ENCODE measurements at places on chromosomes 1 and 21.

DNA sequence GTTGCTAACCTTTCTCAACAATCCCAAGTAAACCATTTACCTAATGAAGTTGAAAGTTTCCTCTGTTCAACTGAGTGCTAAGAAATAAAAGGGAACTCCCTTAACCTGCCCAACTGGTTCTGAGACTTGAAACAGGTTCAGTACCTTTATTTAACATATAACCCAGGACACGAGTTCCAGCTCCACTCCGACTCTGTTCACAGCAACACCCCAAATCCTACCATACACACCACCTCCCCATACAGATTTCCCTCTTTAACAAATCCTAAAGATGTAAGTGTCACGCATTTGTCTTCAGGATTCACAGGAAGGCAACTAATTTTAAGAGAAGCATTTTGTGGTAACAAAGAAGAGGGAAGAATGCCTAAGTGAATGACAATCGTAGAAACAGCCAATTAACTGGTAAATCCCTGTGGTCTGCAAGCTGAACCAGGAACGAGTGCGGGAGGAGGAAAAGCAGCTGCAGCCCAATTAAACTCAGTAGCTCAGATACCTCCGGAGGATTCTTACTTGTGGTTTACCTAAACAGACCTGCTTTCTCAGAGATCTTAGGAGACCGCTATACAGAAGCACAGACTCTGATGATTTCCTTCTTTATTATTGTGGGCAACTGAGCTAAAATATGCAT is 134.5 kb upstream of the MAGI3 start:
- DNase-seq, result no peak

GRCh38 chr1:106755682-106756406 is 300.6 kb upstream of the PRMT6 start:
- no peak for DNase-seq

DNA sequence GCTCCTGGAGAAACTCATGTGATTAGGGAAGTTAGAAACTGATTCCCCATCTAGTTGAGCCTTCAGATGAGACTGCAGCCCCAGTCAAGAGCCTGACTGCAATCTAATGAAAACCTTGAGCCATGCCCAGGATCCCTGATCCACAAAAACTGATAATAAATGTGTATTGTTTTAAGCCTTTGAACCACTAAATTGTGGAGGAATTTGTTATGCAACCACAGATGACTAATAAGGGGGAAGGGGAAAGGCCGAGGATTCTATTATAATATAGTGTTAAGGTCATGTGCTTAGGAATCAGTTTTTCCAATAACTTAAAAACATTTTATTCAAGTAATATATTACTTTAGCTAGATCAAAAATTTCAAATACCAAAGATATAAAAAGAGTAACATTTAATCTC is 52.8 kb upstream of the USP25 start:
- DNase-seq, result no peak

DNA sequence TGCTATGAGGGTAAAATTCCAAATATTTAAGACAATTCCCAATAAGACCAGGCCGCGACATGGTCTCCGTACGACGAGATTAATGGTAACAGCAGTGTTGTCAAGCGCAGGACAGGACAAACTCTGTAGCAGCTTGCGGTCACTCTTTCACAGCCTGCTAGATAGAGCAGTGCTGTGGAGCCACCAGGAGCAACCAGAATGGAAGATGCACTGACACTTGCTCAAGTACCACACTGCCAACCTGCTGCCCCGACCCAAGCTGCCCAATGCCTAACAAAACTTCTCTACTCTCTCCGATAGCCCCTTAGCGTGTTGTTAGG is 636 bp downstream of the WARS2 start:
- no peak for DNase-seq

DNA sequence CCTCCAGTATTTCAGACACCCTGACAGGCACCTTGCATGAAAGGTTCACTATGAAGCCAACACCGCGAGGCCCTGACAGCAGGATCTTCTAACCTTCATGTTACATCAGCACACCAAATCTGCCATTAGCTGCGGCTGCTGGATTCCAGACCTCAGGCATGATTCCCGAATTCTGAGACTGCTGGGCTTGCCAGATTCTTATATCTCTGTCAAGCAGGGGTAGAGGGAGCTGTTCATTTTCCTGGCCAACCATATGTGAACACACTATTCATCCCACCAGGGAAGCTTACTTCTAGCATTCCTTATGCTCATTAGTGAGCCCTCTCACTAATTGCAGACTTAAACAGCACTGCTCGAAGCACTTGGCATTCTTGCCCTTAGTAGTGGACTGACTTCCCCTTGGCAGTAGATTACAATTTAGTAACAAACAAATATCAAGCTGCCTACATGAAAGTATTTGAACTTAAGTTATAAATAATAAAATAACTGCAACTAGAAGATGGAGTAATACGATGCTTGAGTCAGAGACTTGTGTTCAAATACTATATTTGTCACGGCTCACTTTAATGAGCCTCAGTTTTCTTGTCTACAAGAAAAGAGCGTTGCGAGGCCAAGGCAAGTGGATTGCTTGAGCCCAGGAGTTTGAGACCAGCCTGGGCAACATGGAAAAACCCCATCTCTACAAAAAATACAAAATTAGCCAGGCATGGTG is 43.3 kb downstream of the NID1 start:
- no peak for DNase-seq

DNA sequence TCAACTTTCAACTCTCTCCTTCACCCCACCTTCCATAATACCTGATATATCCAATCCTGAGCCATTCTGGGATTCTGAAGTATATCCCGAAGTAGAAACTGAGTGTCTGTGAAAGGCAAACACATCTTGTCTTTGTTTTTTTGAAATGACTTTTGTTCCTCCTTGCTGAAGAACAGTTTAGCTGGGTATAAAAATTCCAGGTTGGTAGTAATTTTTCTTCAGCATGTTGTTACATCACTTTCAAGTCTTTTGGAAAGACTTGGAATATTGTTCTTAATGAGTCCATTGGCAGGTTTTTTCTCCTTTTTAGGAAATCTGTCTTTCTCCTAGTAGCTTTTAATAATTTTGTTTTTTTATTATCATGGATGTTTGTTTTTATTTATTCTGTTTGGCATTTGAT is 32.7 kb downstream of the CRYAA start:
- no peak for DNase-seq

DNA sequence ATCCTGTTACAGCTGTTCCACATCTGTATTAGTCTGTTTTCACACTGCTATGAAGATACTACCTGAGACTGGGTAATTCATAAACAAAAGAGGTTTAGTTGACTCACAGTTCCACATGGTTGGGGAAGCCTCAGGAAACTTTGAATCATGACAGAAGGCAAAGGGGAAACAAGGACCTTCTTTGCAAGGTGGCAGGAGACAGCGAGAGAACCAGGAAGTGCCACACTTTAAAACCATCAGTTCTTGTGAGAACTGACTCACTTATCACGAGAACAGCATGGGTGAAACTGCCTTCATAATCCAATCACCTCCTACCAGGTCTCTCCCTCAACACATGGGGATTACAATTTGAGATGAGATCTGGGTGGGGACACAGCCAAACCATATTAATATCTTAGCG is 110.3 kb upstream of the TRABD2B start:
- no peak for DNase-seq

DNA sequence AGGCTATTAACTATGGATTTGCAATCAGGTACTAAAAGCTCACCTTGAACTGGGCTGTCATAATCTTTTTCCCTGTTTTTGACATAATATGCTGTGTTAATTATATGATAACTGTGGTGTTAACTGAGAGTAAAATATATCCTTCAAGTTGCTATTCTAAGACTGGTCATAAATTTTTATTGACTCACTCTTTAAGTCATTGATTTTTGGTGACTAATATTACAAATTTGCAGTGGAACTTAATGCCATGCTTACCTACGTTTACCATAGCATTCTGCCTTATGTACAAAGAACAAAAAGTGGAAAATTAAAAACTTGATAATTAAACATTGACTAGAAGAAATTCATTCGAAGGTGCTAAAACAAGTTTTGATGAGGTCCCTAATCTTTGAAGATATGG is 872.4 kb downstream of the BRINP3 start:
- DNase-seq, result no peak

DNA sequence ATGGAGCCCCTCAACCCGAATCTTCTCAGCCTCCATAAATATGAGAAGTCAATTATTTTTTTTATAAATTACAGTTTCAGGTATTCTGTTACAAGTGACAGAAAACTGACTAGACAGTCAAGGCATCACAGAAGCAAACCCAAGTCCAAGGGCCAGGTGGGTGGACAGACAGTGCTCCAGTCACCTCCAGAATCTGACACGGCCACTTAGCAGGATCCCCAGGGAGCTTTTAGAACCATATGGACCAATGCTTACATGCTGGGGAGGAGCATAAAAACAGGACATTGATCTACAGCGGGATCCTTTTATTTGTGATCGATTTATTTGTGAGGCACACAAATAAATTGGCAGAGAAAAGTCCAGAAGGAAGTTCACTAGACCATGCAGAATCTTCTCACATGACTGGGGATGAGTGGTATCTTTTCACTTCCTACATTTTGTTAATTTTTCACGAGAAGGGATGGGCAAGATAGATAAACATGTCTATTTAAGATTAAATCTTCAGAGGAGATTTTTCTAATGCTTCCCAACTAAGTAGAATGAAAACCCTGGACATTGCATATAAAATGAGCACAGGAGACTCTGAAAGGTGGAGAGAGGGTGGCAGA is 15.0 kb downstream of the ZNF496 start:
- DNase-seq, result no peak

- DNase-seq, result no peak
These were observed 91.5 kb downstream of the UROD start for GRCh38 chr1:45103534-45103933.

DNA sequence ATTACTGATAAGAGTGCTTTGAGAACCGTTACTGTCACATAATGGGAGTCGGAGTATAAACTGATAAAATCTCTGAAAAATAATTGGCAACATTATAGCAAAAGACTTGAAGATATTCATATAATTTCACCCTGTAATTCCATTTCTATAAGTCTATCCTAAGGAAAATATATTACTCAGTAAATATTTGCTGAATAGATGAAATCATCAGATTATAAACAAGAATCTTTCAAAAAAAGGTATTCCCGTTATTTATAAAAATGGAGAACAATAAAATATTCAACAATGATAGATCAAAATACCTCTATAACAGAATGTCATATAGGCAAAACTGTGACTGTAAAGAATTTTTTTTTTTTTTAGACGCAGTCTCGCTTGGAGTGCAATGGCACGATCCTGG is 42.4 kb upstream of the PTCH2 start:
- DNase-seq, result no peak

GRCh38 chr1:207831517-207832327 is 79.2 kb downstream of the CD34 start:
- DNase-seq, result peak; percentile 94

- DNase-seq, result no peak
These were observed 1.1 kb downstream of the IGFN1 start for GRCh38 chr1:201191653-201192260.

GRCh38 chr1:77415579-77415978 is 133.8 kb downstream of the AK5 start:
- DNase-seq, result no peak

DNA sequence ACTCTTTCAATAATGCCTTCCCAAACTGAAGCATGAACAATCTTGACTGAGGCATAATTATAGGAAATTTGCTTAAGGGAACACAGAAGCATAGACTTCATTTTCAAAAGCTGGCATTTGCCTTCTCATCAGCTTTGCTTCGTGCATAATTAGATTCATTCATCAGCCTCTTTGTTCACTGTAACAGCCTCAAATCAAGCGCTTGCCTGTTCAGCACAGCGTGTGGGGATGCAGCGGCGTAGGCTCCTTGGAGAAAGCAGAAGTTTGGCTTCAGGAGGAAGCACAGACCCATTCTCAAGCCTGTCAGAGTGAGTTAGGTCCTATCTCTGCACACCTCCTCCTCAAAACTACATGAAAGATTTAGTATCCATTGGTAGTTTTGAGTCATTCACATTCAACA is 246.4 kb upstream of the MAP1LC3C start:
- no peak for DNase-seq

DNA sequence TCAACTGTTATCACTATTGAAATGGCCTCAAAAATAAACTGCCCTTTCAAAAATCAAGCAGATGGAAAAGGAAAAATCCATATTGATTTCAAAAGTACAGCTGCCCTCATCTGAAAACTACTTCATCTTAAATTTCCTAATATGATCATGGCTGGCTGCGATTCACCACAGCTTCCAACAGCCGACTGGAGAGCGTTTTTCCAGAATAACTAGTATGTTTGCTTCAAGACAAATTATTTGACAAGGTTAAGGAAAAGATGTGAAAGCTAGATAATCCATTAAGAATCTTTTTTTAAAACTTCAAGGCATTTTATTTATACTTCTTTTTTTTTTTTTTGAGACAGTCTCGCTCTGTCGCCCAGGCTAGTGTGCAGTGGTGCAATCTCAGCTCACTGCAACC is 4.1 kb upstream of the DEGS1 start:
- no peak for DNase-seq

DNA sequence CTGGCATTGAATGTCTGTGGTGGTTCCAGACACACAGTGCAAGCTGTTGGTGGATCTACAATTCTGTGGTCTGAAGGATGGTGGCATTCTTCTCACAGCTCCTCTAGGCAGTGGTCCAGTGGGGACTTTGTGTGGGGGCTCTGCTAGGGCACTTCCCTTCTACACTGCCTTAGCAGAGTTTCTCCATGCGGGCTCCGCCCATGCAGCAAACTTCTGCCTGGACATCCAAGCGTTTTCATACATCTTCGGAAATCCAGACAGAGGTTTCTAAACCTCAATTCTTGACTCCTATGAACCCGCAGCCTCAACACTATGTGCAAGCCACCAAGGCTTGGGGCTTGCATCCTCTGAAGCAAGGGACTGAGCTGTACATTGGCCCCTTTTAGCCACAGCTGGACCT is 43.0 kb downstream of the RGS18 start:
- DNase-seq, result no peak

DNA sequence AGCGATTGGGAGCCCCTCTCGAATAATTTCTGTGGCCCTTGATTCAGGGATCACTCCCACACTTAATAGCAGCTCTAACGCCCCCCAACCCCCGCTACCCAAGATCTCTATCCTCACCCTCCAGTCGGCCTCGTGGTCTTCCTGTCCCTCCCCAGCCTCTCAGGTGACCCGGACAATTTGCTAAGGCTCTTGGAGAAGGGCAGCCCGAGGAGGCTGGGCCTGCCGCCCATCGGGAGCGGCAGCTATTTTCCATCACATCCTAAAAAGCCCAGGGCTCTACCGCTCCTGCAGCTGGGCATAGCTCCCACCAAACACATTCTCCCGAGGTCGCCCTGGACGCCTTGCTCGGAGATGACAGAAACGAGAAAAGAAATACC is 12.0 kb upstream of the PHLDA3 start:
- no peak for DNase-seq

GRCh38 chr1:2640626-2641025 is 7.8 kb upstream of the MMEL1 start:
- no peak for DNase-seq

GRCh38 chr1:188325211-188325610 is 1496.5 kb downstream of the PLA2G4A start:
- no peak for DNase-seq

Data from GM12878 (cell line).